B cell (primary cell): ENCODE measurements at places on chromosomes 4 and X.

- no peak overlapping the region for H3K4me3 ChIP-seq
- peaks cover 14% of the 10 kb centered on the region for H3K4me1 ChIP-seq
- no peaks in the 10 kb centered on the region for H3K27me3 ChIP-seq
- peaks cover 21% of the 10 kb centered on the region for H3K36me3 ChIP-seq
- DNase-seq, result no peak
Measured at GRCh38 chr4:36213977-36214376, 30.3 kb downstream of the ARAP2 start.

DNA sequence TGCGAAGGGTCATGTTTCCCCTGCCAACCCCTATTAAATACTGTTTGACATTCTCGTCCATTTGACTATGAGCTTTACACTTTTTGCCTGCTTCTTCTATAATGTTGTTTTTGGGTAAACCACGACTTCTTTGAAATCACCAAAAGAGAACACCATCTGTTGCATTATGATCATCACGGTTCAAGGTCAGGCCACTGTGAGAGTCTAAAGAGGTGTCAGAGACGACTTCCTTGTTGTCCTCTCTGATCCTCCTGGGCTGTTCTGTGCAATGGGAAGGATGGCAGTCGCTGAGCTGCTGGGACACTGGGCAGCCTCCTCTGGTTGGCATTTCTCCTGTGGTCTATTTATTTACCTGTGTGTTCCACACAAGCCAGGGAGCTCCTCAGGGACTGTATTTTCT is 137.5 kb downstream of the RASL11B start:
- no peaks in the 10 kb centered on the region for H3K4me1 ChIP-seq
- no peaks in the 10 kb centered on the region for H3K36me3 ChIP-seq
- no peak overlapping the region for H3K4me3 ChIP-seq
- no peak overlapping the region for H3K27ac ChIP-seq

DNA sequence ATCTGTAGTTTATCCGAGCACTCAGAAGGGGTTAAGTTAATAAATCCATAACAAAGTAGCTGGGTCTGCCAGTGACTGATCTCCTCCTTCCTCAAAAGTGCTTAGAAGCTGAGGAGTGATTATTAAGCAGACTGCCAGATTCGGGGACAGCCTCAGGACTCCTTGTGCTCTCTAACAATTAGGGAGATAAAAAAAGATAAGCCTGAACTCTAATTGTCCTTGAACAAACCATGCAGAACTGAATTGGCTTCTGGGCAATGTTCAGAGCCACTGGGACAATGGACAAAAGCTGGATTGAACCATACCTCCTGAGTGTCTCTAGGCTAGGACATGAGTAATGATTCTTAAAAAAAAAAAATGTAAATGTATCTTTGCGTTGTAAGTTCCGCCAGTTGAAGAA is 22.7 kb upstream of the GRPR start:
- H3K36me3 ChIP-seq, result no peaks in the 10 kb centered on the region
- H3K27me3 ChIP-seq, result no peaks in the 10 kb centered on the region
- H3K27ac ChIP-seq, result no peak overlapping the region
- peaks cover 14% of the 10 kb centered on the region for H3K4me1 ChIP-seq
- DNase-seq, result no peak
- H3K4me3 ChIP-seq, result no peak overlapping the region

DNA sequence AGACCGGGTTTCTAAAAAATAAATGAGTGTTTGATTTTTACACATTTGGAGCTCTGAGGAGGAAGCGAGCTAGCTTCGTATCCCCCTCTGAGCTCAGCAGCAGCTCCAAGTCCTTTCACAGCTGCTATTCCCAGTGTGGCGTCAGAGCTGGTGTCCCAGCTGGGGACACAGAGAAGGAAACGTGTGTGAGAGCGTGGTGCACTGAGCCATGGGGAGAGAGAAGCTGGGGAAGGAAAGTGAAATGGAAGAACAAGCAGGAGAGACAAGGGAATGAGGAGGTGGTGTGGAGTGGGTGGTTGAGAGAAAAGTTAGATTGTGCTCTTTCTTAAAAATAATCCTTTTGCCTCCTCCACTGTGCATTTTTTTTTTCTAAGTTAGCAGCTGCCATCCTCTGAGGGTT is 79.5 kb upstream of the SLC4A4 start:
- no peak overlapping the region for H3K4me3 ChIP-seq
- no peak overlapping the region for H3K27ac ChIP-seq
- no peaks in the 10 kb centered on the region for H3K36me3 ChIP-seq
- DNase-seq, result no peak
- H3K4me1 ChIP-seq, result no peaks in the 10 kb centered on the region

GRCh38 chr4:17898553-17899055 is 87.8 kb downstream of the NCAPG start:
- H3K36me3 ChIP-seq, result peaks cover 1% of the 10 kb centered on the region
- H3K27ac ChIP-seq, result no peak overlapping the region
- no peaks in the 10 kb centered on the region for H3K4me1 ChIP-seq
- H3K4me3 ChIP-seq, result no peak overlapping the region
- no peaks in the 10 kb centered on the region for H3K27me3 ChIP-seq

- no peak overlapping the region for H3K27ac ChIP-seq
- DNase-seq, result no peak
- H3K4me3 ChIP-seq, result no peak overlapping the region
- no peaks in the 10 kb centered on the region for H3K27me3 ChIP-seq
Measured at GRCh38 chr4:119697887-119698393, 69.3 kb upstream of the PDE5A start.

DNA sequence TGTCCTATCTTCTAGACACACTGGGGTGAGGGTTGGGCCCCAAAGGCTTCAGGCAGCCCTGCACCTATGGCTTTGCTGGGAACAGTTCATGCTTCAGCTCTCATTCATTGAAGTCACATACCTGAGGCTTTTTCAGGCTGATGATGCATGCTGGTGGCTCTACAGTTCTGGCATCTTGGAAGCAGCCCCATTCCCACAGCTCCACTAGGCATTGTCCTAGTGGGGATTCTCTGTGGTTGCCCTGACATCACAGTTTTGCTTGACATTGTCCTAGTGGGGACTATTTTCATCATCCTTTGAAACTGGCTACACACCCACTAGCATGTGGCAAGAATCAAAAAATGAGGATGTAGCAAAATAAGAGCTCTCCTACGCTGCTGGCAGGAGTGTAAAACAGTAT is 37.7 kb upstream of the C4orf17 start:
- H3K27ac ChIP-seq, result no peak overlapping the region
- no peak overlapping the region for H3K4me3 ChIP-seq
- no peaks in the 10 kb centered on the region for H3K36me3 ChIP-seq
- H3K4me1 ChIP-seq, result no peaks in the 10 kb centered on the region

- H3K36me3 ChIP-seq, result no peaks in the 10 kb centered on the region
- no peak overlapping the region for H3K27ac ChIP-seq
- no peaks in the 10 kb centered on the region for H3K27me3 ChIP-seq
- no peak for DNase-seq
Measured at GRCh38 chrX:50103866-50104566, 96.8 kb downstream of the AKAP4 start.

DNA sequence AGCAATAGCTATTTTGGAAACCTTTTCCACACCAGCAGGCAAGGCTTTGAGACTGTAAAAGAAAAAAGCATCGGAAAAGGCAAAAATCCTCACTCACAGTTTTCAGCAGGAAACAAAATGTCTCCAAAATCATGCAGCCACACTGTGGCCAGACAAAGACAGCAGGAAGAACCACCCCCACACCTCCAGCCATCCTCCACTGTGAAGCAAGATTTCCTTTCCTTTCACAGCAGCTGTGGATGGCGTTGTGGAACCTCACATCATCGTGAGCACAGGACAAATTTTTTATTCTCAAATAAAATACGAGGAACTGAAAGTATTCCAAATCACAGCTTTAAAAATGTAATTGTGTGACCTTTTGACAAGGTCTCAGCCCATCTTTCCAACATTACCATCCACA is 351.7 kb upstream of the NOCT start:
- DNase-seq, result no peak
- no peak overlapping the region for H3K27ac ChIP-seq
- no peak overlapping the region for H3K4me3 ChIP-seq
- no peaks in the 10 kb centered on the region for H3K27me3 ChIP-seq

GRCh38 chr4:154989511-154989910 is 208.4 kb downstream of the RBM46 start:
- H3K4me1 ChIP-seq, result no peaks in the 10 kb centered on the region
- no peak overlapping the region for H3K4me3 ChIP-seq
- DNase-seq, result no peak
- H3K27ac ChIP-seq, result no peak overlapping the region

GRCh38 chr4:1044469-1045192 is 33.2 kb downstream of the FGFRL1 start:
- DNase-seq, result no peak
- H3K36me3 ChIP-seq, result no peaks in the 10 kb centered on the region
- peaks cover 10% of the 10 kb centered on the region for H3K27me3 ChIP-seq
- no peak overlapping the region for H3K4me3 ChIP-seq
- H3K4me1 ChIP-seq, result peaks cover under 1% of the 10 kb centered on the region

DNA sequence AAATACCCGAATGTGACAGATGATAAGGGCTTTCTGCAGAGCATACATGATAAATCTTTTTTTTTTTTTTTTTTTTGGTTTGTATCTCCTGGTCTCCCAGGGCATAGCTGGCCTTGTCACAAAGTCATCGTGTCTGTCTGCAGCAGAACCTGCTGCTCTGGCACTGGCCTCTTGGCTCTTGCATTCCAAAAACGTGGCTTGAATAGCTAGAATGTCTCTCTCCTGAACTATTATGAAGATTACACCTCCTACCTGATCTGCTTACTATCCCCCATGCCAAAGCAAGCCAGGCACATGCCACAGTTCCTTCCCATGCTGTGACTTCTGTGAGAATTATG is 50.4 kb upstream of the SCRG1 start:
- H3K4me3 ChIP-seq, result no peak overlapping the region
- H3K36me3 ChIP-seq, result no peaks in the 10 kb centered on the region

GRCh38 chrX:101395789-101396188 is 5.0 kb downstream of the RPL36A start:
- H3K36me3 ChIP-seq, result peaks cover 15% of the 10 kb centered on the region
- DNase-seq, result no peak
- peaks cover 13% of the 10 kb centered on the region for H3K4me1 ChIP-seq
- no peak overlapping the region for H3K27ac ChIP-seq
- H3K27me3 ChIP-seq, result no peaks in the 10 kb centered on the region

DNA sequence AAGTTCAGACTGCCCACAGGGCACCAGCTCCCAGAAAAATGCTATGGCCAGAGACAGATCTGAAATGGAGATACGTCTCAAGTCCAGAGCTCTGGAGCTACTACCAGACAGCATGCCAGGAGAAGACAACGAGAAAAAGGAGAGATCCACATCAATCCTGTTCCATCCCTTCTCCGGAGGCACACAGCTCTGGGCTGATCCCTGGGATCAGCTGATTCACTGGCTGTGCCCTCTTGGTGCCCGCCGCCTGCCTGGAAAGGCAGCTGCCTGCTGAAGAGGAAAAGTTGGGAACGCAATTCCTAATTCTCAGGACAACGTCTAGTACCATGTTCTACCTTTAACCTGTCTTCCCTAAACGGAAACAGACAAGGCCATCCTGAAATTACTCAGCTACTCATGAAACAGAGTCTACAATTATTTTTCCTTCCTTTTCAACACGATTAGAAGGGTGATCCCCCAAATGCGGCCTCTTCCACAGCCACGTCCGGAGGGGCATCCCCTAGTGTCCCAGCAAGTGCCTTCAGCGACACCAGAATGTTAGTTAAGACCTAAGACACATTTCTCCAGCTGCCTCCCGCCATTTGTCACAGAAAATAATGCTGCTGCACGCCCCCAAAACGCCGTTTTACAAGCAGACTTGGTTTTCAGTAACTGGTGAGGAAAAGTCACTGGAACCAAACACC is 2.4 kb downstream of the ZFYVE28 start:
- no peak overlapping the region for H3K4me3 ChIP-seq
- DNase-seq, result no peak
- peaks cover 49% of the 10 kb centered on the region for H3K4me1 ChIP-seq
- no peak overlapping the region for H3K27ac ChIP-seq
- no peaks in the 10 kb centered on the region for H3K36me3 ChIP-seq

DNA sequence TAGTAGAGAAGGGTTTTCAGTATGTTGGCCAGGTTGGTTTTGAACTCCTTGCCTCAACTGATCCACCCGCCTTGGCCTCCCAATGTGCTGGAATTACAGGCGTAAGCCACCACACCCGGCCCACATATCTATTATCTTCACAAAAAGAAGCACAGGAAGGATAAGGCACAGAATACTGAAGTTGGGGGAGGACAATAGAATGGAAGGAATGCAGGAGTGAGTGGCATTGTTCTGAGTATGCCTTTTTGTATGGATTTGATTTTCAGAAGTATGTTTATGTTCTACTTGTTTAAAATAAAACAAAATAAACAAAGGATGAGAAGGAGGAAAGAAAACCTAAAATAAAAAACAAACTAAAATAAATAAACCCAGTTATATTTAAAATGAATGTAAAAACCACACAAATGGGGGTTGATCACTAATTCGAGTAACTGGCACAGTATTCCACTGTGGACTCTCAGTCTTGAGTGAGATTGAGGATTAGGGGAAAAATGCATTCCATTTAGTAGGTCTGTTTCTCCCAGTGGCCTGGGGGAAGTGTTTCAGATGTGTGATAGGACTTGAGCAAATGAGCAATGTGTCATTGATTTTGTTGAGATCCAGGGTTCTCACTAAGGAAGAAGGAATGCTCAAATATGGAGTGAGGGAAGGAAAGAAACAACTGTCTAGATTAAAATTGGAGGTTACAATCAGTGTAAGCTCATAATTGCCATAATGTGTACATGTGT is 109.0 kb upstream of the C1QTNF7 start:
- no peaks in the 10 kb centered on the region for H3K36me3 ChIP-seq
- DNase-seq, result no peak
- H3K4me1 ChIP-seq, result no peaks in the 10 kb centered on the region
- H3K27me3 ChIP-seq, result peaks cover 3% of the 10 kb centered on the region
- H3K4me3 ChIP-seq, result no peak overlapping the region
- H3K27ac ChIP-seq, result no peak overlapping the region

DNA sequence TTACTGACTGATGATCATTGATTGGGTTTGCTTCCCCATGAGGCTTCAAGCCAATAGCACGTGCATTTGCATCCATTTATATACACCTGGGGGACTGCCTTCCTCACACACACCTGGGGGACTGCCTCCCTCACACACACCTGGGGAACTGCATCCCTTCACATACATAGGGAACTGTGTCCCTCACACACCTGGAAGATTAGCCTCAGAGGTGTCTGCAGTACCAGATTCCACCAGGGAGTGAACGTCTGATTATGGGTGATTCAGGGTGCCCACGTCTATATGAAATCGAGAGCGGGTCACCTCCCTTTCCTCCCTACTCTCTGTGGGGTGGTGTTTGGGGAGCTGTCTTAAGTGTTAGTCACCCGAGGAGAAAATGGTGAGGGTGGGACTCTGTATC is 16.9 kb downstream of the CD99 start:
- peak overlapping the region; percentile 72 for H3K27ac ChIP-seq
- no peaks in the 10 kb centered on the region for H3K36me3 ChIP-seq
- peak overlapping the region; percentile 47 for H3K4me3 ChIP-seq
- no peak for DNase-seq
